ENCODE measurements at places on chromosomes 16 and 17.

DNA sequence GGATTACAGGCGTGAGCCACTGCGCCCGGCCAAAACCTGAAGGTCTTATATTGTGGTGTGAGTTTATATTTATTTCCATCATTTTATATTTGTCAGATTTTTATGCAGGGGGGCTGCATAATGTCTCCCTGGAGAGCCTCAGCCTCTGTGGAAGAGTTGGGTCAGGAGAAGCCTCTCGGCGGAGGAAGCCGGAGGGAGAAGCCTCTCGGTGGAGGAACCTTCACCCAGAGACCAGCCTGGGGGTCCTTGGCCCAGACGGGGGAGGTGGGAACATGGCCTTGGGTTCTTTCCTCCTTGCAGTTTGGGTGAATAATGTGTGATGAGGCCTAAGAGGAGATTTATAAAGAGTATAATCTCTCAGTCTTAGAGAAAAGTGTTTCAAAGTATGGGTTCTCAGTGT, 22.4 kb upstream of the ZNF750 start:
- ATAC-seq = no peak

DNA sequence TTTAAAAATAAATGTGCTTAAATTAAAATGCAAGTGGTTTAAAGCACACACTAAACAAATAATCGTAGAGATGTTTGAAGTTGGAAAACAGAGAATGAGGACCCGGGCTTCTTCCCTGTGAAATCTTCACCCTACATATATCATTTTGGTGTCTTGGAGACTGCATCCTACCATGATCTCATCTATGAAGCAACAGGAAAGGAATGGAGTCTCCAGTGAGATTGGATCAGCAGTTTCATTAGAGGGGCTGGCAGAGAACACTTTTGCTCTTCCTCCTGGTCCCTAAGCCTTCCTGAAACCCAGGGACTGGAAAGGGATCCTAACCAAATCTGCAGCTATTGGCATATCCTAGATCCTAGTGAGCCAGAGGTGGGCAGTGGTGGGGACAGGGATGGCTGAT, 85.0 kb downstream of the GRIN2A start:
- ATAC-seq = no peak

- no peak for ATAC-seq
Observed at GRCh38 chr17:41631025-41631897, 6.9 kb upstream of the KRT17 start.

GRCh38 chr17:1813088-1813487, 16.6 kb downstream of the SMYD4 start:
- ATAC-seq = no peak

DNA sequence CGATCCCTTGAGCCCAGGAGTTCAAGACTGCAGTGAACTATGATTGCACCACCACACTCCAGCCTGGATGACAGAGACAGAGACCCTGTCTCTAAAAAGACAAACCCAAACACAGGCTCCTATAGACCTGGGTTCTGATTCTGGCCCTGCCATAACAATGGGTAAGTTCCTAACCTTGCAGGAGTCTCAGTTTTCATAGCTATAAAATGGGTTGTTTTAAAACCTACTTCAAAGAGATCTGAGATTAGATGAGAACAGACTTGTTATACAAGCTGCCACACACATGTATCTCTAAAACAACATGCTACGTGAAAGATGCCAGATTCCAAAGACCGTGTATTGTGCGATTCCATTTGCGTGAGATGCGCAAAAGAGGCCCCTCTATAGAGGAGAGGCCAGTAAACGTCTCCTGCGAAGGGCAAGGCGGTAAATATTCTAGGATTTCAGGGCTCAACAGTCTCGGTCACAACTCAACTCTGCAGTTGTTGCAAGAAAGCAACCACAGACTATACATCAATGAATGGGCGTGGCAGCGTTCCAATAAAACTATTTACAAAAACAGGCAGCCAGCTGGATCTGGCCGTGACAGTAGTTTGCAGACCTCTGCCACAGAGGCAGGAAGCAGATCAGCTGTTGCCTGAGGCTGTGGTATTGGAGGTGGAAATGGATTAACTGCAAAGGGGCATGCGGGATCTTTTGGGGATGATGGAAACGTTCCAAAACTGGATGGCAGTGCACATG, 5.9 kb downstream of the CORO7 start:
- ATAC-seq = no peak

DNA sequence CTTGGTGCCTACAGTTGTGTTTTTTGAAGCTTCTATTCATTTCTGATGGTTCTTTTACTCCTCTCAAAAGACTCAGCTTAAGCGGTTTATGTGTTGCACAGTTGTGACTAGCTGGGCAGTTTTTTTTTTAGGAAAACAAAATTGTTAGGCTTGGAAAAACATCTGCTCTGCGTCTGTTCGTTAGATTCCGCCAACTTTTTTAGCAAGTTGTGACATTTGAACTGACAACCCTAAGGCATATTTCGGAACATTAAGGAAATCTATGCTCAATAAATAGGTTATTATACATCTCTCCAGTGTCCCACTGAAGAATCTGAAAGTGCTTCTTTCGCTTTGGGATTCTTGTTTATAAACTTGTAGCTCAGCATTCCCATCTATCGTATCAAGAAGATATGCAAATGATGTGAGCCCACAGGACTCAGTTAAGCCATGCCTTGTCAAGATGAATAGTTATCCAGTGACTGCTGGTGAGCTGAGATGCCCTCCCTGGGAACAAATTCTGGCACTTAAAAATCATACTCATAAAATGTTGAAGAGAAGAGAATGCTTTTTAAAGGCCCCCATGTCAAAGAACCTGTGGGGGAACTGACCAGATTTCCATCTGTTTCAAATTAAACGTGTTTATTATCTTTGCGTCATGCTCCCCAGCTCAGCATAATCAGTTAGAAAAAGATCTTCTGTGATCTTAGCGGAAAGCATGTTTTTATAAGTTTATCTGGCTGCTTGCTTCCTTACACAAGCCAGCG, 109.0 kb upstream of the FAM20A start:
- ATAC-seq = no peak

DNA sequence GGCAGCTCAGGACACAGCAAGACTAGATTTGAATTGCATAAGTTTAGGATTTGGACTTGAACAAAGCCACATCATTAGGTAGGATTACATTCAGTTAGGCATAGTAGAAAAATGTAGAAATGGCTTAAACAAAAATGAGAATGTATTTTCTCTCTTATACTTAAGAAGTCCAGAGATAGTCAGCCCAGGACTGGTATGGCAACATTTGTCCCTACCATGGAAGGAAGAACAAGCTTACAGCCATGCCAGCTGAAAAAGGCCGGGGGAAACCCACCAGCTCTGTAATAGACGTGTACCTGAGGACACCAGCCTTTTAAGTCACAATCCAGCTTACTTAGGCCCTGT, 11.2 kb upstream of the TMIGD1 start:
- no peak for ATAC-seq

- no peak for ATAC-seq
Observed at GRCh38 chr17:8153957-8154607, 1.9 kb upstream of the PER1 start.

DNA sequence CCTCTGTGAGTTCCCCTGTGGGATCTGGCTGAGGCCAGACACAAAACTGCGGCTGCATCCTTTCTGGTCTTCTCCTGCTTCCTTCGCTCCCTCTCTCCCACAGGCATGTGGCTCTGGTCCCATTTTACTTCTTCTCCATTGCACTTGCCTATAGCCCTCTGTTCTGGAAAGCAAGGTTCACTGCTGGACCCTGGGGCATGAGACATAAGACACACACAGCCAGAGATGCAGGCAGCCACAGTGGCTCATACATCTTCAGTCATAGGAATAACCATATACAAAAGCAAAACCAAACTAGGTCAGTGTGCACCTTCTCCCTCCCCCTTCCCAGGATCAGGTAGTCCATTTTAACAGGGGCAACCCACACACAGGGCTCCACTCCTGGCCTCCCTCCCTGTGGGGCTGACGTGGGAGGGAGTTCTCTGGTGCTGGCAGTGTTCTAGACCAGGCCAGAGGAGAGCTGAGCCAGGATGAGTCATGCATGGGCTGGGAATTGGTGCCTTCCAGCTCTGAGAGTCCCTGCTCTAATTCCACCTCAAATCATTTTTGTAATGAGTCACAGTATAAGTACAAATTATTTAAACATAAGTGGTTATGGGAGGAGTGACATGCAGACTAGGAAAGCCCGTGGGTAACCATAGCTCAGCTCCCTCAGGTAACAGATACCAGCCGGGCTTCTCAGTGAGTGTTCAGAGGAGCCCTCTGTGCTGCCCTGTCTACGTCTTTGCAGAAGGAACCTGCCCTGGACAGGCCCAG, 58.0 kb downstream of the ASIC2 start:
- no peak for ATAC-seq

- ATAC-seq = peak; percentile 25
Observed at GRCh38 chr17:8964801-8965393, 610 bp downstream of the PIK3R5 start.

DNA sequence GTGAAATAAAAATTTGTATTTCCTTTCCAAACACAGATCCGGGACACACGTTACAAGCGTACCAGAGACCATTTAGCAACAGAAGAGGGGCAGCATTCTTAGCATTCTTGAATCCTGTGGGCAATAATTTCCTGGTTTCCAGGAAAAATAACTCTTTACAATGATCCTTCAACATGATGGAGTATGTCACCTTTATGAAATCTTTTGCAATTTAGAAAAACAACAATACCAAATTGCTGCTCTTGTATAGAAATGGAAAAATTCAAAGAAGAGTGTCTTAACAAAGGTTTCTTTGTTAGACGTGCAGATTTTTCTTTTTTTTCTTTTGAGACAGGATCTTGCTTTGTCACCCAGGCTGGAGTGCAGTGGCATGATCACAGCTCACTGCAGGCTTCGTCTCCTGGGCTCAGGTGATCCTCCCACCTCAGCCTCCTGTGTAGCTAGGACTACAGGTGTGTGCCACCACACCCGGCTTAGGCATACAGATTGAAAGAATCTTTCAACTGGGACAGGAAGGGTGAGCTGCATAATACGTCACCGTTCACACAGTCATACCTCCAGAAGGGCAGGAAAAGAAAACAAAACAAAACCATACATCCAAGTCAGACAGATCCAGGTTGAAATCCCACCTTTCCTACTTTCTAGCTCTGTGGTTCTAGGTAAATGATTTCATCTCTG, 10.8 kb upstream of the GCSH start:
- ATAC-seq = no peak

- no peak for ATAC-seq
Observed at GRCh38 chr17:72366626-72367025, 245.8 kb downstream of the SOX9 start.

- no peak for ATAC-seq
Observed at GRCh38 chr17:64083563-64084085, 46.3 kb downstream of the ERN1 start.

- no peak for ATAC-seq
Observed at GRCh38 chr17:14227052-14227451, 9.6 kb downstream of the CDRT15 start.

GRCh38 chr17:39404542-39405378, 3.3 kb upstream of the FBXL20 start:
- peak; percentile 55 for ATAC-seq

DNA sequence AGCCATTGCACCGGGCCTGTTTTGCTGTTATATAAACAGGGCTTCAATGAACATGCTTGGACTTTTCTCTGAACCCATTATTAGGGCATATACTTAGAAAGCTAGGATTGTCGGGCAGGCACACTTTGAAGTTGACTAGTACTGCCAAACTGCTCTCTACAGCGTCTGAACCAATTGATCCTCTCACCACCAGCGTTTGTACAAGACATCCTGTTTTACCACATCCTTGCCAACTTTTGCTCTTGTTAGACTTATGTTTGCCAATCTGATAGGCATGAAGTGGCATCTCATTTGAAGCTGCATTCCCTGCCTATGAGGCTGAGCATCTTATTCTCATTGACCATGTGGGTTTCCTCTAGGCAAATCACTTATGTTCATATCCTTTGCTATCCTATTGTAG, 7.4 kb upstream of the PPP1R9B start:
- ATAC-seq = no peak

DNA sequence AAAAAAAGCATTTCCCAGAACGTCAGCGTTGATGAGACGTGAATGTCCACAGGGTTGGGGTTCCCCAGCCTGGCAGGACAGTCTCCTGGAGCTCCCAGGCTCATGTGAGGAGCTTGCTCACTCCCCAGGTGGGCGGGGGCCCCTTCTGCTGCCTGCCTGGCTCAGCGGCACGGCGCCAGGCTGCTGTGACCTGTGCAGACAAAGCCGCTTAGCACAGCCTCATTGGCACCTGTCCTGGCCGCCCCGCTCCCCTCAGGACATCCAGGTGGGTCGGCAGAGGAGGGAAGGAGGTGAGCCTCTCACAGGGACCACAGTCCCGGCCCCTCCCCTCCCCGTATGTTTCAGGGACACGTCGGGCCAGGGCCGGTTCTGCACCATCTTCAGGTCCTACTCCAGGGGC, 12.9 kb upstream of the WFIKKN1 start:
- ATAC-seq = no peak

DNA sequence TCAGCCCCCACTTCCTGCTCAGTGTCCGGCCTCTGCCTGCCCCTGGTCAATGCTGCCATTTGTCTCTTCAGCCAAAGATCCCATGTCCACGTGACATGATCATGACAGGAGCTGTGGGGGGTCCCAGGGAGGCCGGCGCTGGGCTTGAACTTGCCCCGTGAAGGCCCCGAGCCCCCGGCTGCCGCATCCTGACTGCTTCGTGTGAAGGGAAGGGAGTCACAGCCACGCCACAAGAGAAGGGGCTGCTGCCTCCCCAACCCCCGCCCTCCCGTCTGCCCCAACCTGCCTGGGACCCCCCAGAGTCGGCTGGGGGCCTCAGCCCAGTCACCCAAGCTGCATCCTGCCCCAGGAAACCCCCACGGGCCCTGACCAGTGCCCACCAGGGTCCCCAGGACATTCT, 14.3 kb upstream of the SSTR5 start:
- ATAC-seq = no peak

DNA sequence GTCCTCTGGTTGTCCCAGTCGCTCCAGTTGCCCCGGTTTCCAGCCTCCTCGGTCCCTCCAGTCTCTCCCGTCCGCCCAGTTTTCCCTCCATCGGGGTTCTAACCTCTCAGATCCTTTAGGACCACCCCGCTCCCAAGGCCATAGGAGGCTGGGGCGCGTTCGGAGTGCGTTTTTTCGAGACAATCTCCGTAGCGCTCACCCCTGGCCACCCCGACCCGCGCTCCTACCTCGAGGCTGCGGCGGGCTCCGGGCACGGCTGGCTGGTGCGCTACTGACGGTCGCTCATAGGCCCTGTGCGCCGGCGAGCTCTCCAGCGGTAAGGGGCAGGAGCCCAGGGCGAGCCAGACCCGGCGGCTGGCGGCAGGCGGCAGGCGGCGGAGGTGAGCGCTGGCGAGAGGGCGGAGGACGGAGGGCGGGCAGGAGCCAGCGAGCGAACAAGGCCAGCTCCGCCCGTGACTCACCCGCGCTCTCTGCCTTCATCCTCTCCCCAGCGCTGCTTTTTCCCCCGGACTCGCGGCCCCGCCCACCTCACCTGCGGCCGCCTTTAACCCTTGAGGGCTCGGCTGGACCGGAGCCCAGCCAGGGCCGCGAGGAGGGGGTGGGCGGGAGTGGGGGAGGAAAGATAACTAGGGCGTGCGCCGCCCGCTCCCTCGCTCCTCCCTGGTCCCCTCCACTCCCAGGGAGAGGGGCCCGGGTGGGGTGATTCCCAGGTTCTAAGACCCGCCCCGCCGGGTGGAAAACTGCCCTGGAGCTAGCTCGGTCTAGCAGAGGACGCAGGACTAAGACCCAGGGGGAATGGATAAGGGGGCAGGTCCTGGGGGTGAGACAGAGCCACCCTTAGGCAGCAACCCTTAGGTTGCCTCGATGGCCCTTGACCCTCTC, at the start of gene SP6:
TSS of gene SP6 (minus strand) at position 472 of the 882 bp plus-strand sequence. CDS start 2,734 bp downstream, outside the sequence.
- peak; percentile 91 for ATAC-seq
